ENCODE measurements at places on chromosomes 3 and 15.

- no peak for DNase-seq
Observed at GRCh38 chr3:97232393-97233034, 418.1 kb downstream of the EPHA6 start.

- no peak for DNase-seq
Observed at GRCh38 chr3:11724615-11725339, 81.1 kb upstream of the VGLL4 start.

DNA sequence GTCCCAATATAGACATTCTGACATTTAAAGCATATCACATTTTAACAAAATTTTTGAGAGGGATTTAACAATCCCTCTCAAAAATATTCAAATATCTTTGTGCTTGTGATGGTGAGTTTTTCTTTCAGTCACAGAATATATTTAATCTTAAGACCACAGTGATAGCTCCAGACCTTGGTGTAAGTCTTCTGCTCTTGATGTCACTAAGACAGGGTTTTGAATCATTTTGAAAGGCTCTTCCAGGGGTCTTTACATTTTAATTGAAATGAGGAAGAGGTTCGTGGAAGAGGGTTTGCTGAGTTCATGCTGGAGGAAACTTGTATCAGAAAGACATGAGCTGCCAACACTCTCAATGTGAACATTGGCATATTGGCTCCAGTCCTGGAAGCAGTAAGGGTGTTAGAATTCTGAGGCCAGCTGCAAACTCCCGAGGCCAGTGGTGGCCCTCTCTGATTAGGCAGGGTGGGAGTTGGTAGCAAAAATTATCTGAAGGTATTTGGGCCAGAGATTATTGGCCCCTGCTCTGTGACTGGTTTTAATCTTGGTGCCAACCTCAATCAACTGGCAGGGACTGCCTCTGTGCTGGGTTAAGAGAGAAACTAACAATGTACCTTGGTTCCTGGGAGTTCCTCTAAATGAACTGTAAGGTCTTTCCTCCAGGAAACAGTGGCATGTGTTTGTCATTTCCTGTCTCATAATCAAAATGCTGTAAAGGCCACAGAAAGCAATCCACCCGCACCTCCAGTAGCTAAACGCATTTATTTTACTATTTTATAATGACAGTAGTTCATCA lies 5.3 kb downstream of the POU1F1 start:
- DNase-seq: no peak

DNA sequence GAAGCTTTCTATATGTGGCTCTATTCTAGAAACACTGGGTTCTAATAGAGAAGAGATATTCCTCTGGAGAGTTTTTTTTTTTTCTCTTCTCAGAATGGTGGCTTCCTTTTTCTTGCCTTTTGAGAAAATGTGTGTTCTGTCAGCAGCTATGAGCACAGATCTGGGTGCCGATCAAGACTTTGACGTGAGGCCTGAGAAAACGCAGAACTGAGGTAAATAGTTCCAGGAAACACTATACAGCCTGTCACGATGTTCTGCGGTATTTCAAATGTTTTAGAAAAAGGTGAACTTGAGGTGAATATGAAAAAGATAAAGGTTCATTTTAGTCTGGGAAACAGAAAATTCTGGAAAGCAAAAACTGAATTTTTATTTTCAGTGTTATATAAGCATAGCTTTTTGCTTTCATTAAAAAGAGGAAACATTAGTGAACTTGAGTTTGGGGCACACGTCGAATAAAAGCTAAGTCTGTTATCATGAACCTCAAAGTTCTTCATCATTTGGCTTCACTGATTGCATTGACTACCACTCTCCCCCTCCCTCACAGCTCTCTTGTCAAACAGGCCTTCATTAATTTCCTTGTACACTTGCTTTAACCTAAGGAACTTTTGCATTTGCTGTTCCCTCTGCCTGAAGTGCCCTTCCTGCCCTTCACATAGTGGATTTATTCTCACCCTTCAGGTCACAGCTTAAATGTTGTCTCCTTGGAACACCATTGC lies 265.1 kb downstream of the NFKBIZ start:
- peak; percentile 63 for DNase-seq

DNA sequence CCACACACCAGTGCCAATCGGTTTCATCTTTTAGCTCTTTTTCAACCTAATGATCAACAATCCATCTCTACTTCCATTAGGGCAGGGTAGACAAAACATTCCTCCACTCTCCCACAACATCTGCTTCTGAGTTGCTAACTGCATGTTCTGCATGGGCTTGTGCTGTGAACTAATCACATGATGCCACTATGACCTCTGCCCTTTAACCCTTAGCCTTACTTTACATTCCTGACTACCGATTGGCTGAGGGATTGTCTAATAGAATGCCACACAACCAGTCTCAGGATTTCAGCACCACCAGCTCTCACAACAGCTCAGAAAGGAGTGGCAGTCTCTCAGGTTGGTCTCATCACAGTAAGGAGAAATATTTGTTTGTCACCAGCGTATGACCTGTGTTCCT lies 562.8 kb downstream of the ROBO2 start:
- DNase-seq: no peak

GRCh38 chr15:22810033-22810852 lies 23.8 kb downstream of the NIPA1 start:
- DNase-seq: no peak

DNA sequence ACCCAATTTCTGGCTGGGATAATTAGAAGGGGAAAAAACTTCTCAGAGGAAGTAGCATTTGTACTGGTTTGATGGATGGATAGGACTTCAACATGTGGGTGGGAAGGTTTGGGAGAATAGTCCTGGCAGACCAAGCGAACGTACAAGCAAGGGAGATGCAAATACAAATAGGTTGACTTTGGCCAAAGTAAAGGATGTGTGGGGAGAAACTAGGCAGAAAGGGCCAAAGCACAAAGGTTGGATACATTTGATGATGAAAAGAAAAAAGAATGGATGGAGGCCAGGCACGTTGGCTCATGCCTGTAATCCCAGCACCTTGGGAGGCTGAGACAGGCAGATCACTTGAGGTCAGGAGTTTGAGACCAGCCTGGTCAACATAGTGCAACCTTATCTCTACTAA lies 63.4 kb downstream of the ERC2 start:
- DNase-seq: no peak

DNA sequence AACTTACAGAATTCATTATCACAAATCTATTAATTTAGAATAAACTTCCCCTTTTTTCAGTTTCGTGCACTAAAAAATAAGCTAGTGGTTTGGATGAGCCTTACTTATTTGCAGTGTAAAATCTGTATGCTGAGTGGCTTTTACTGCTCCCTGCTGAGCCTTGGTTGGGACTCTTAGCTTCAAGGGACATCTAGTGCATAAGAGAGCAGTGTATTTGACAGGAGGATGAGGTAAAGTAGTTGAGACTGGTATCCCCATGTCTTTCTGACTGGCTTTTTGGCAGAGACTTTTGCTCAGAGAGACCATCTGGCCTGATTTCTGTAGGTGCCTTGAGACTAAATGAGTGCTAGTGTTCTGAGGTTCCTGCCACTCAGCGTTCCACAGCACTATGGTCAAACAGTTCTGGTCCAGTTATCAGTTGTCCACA lies 11.8 kb downstream of the CAPN7 start:
- no peak for DNase-seq

DNA sequence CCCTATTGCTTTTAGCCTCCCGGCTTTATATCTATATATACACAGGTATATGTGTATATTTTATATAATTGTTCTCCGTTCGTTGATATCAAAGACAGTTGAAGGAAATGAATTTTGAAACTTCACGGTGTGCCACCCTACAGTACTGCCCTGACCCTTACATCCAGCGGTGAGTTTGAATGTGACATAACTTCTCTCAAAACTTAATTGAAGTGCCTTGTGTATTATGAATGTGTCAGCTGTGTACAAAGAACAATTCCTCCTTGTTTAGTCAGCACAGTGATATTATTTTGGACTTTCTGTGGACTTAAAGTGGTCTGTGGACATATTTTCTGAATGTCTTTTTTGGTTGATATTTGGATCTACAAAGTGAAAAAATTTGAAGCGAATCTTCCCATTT lies 220 bp downstream of the TP63 start:
- DNase-seq: no peak

DNA sequence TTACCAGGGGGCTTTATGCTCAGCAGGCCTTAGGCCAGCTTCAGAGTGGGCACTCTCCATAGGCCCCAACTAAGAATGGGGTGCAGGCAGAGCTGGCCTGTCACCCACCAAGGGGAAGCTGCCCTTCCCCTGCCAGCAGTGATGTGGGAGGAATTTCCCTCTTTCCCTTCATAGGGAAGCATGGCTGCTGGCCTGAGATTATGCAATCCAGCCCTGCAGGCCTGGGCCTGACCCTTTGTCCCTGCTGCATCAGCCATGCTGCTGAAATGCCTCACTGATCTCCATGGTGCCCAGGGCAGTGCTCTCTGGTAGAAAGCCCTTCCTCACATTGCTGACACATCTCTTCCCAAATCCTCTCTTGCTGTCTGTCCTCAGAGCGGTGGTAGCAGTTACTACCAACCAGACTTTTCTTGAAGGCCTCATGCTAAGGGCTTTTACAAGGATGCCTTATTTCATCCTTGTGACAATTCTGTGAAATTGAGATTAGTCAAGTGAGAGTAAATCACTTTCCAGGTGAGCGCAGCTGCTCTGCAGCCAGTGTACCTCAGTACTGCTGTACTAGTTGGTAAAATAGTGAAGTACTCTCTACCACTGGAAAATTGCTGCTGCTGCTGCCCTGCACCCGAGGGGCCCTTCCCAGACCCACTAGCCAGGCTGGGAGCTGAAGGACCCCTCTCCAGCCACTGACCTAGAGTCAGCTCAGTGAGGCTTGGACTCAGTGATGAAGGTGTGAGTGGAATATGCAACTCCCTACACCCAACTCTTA lies 33.8 kb downstream of the MRAS start:
- DNase-seq: no peak

GRCh38 chr3:152222327-152222726 lies 46.4 kb upstream of the MBNL1 start:
- no peak for DNase-seq

DNA sequence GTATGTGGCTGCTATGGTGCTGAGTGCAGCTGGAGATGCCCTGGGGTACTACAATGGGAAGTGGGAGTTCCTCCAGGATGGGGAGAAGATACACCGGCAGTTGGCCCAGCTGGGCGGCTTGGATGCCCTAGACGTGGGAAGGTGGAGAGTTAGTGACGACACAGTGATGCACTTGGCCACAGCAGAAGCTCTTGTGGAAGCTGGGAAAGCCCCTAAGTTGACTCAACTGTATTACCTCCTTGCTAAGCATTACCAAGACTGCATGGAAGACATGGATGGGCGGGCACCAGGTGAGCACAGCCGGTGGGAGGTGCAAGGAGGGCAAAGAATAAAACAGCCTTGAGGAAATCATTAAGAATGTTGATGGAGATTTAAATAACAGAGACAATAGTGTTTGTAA lies 2.9 kb downstream of the ADPRH start:
- peak; percentile 23 for DNase-seq

DNA sequence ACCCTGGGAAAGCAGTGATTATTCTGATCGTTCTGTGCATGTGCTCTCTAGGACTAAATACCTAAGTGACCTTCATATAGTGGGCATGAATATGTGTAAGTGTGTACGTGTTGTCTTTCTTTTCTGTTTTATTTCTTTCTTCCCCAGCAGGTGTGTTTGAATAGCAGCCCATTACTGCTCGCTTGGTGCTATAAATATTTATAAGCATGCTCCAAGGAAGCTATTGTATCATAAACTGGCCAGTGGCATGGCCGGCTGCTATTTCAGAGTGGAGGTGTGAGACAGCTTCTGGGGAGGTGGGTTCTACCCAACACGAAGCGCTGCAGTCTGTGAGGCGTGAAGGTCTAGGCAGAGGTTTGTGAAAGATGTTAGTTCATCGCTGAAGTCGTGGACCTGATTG lies 641.8 kb downstream of the NTRK3 start:
- DNase-seq: no peak

DNA sequence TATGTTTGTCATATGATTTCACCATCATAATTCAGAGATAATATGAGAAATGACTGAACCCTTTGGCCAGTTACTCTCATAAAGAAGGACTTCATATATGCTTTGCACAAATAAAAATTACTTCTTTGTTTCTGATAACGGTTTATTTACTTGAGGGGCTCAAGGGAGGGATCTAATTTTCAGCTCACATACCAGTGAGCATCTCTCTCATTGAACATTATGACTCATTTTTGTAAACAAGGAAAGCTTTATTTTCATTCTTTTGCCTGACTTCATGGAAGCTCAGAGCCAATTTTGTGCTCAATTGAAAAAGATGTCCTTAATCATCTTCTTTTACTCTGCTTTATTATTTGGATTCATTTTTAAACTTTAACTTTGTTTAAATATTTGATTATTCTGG lies 5.8 kb downstream of the NLGN1 start:
- DNase-seq: no peak

GRCh38 chr3:28972921-28973320 lies 307.9 kb upstream of the RBMS3 start:
- DNase-seq: no peak

GRCh38 chr15:42504631-42505030 lies 9.2 kb downstream of the SNAP23 start:
- DNase-seq: no peak

DNA sequence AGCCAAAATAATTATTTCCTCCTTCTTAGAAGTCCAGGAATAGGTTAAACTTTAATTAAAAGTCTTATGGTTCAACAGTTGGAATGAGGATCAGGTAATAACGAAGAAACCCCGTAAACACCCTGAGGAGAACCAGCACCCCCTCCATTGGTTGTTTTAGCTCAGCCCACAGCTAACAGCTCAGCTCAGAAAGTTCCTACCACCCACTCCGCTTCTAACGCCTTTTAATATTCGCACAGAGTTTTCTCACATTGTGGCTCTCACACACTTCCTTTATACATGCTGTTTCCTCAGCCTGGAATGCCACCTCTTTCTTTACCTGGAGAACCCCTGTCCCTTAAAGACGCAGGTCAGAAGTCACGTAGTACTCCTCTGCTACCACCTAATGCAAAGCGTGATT lies 17.0 kb downstream of the CX3CR1 start:
- peak; percentile 32 for DNase-seq

GRCh38 chr15:99123713-99124451 lies 19.0 kb downstream of the SYNM start:
- DNase-seq: no peak

DNA sequence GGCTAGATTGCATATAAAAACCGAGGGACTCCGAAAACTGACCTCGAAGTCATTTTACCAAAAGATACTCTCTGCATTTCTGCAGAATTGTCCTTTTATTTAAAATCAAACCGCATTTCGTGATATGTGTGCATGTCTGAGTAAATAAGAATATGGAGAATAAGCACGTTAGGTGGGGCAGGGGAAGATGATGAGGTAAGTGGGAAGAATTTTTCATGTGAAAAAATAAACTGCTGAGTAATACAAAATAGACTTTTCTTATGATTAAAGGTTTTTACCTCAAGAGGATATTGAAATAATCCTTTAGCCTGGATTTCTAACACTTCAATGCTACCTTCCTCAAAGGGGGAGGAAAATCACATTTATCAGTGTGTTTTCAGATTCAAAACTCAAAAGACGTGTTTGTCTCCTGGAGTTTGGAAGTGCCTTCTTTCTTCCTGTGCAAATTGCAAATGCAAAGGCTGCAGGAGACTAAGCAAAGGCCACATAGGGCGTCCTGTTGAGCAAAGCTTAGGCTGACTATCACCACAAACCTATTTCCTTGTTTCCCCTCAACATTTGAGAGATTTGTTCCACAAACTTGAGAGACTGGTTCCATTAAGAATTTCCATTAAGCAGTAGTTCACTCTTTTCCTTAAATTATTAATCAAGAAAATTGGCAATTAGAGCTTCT lies 813.5 kb downstream of the MCTP2 start:
- DNase-seq: no peak

GRCh38 chr3:110093411-110093810 lies 756.1 kb upstream of the DPPA4 start:
- DNase-seq: no peak
